ENCODE measurements at places on chromosomes 16 and 17.

GRCh38 chr17:75069783-75070182, 18.0 kb upstream of the SLC16A5 start:
- DNase-seq = peak; percentile 56

DNA sequence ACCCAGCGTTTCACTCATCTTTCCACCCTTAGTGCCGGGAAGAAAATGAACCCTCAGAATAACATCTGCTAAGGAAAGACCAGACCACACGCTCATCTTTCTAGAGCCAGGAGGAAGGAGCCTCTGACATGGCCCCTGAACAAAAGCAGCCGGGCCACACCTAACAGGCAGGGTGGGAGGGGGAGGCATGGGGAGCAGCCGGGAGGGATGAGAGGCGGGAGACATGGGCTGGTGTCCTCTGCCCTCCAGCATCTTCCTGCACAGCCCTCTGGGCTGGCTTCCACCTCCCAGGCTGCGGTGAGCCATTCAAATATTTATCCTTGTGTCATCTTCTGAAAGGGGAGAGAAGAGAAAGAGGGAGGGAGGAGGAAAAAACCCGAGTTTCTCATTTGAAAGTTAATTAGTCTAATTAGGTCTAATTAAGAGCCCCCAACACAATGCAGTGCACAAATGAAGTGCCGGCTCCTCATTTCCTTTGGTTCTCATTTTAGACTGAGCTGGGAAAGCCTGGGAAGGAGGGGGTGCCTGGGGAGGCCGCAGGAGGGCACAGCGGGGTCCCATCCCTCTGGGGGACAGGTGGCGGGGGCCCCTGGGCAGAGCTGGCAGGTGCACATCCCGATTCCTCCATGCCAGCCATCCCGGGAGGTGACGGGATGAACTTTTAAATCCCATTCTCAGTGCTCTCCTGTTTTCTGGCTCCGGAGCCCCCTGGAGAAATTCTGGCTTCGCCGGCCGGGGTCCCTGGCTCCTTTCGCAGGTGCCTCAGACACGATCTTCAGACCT, 90.5 kb downstream of the ENGASE start:
- DNase-seq = no peak

- peak; percentile 61 for DNase-seq
Observed at GRCh38 chr16:28974007-28974436, 556 bp upstream of the SPNS1 start.

- DNase-seq = peak; percentile 84
Observed at GRCh38 chr17:43468691-43469139, 15.1 kb upstream of the DHX8 start.

- DNase-seq = peak; percentile 8
Observed at GRCh38 chr16:25210758-25211157, 6.0 kb upstream of the AQP8 start.

DNA sequence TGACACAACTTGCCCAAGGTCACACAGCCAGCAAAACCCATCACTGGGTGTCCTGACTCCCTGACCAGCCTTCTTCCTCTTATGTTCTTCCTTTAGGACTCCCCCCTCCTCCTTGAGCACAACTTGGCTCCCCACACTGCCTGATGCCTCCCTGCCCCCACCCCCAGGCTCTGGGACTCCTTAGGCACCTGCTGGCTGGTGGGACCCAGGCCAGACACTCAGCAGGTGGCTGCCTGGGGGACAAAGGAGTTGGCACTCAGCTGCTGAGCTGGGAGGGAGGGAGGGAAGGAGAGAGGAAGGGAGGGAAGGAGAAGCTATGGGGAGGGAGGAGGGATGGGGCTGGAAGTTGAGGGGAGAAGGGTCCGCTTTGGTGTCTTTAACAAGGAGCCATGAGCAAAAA, 8.0 kb downstream of the SEZ6 start:
- DNase-seq = no peak

DNA sequence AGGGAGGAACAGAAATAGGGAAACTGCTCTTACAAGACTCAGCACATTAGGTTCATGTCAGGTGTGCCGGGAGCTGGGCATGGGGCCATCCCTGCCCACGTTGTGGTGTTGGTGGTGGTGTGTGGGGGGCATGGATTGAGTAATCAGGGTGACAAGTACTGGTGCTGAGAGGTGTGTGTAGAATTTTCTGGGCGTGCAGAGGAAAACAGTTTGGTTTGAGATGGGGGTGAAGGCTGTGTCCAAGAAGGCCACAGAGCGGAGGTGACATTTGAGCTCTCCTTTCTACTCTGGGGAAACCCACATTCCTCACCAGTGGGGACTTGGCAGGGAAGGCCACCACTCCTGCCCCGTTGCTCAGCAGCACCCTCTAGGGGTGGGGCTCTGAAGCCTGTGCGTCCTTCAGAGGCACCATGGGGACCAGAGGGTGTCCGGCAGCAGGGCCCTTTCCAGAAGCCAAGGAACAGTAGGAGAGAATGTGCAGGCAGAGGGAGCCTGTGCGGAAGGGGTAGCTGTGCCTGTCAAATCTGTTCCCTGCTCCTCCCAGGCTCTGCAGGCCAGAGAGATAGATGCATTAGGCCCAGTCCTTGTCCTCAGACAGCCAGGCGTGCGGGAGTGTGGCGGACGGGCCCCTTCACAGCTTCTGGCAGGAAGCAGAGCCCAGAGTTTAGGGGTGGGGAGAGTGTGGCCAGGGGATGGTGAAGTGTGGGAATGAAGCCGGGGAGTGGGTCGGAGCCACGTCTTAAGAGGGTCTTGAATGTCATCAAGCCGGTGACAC, 48.7 kb upstream of the GSE1 start:
- peak; percentile 17 for DNase-seq

DNA sequence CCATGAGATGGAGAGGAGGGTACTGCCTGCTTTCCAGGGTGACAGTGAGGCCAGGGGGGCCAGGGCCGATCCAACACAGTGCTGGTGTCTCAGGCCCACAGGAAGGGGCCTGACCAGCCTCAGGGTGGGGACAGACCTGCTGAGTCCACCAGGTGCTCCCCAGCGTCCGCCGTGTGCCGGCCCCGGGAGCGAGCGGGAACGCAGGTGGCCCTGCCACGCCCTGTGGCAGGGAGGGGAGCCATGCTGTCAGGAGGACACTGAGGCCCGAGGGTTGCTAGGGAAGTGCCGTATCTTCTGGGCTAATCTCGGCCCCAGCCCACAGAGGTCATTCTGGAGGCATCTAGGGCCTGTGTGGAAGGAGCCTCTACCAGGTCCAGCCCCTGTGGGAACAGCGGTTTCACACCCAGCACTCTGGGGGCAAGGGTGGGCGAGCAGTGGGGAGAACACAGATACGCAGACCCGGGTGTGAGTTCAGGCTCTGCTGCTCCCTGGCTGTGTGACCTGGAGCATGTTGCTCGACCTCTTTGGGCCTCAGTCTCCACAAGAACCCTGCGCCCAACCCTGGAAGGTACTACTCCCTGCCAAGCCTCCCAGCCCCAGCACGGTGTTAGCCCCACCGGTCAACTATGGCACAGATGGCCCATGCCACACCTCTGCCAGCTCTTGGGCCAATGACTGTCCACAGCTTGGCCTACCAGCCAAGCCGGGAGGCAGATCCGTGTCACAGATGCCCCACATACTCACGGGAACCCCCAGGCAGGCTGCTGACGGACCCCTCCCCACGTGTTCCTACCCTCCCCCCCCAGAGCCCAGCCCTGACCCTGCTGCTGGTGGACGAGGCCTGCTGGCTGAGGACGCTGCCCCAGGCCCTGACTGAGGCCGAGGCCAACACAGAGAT, 43.9 kb upstream of the ZC3H18 start:
- no peak for DNase-seq

DNA sequence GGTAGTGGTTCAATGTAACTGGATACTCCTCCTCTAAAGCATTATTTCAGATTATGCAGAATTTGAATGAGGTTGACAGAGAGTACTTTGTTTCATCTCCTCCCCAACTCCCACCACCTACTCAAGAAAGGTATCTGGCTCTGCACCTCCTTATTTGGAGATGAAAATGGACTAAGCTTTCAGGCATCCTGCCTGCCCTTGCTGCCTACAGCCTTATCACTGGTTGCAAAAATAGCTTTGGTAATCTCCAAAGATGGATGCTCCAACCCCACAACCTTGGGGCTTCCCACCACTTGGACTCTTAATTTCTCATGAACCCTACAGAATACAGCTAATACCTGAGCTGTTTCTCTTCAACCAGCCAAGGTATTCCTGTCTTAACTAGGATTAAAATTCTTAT, 45.3 kb upstream of the CORO6 start:
- no peak for DNase-seq

- DNase-seq = peak; percentile 54
Observed at GRCh38 chr16:590188-590814, 435 bp downstream of the RAB40C start.

DNA sequence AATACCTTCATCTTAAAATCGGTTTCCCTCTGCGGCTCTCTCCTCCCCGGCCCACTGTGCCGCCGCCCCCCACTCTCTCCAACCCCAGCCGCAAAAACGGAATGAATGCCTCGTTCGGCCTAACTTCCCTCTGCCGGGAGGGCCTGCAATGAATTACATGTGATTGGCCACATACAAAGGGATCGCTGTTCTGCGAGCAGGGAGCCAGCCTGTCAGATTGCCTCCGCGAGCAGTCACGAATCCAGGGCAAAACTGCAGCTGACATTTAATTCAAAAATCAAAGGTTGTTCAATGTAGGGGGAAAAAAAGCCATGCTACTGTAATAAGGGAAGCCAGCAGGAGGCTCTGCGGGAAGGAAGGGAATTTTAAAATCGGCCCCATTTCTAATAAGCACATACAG, 84.9 kb downstream of the TBC1D16 start:
- no peak for DNase-seq

DNA sequence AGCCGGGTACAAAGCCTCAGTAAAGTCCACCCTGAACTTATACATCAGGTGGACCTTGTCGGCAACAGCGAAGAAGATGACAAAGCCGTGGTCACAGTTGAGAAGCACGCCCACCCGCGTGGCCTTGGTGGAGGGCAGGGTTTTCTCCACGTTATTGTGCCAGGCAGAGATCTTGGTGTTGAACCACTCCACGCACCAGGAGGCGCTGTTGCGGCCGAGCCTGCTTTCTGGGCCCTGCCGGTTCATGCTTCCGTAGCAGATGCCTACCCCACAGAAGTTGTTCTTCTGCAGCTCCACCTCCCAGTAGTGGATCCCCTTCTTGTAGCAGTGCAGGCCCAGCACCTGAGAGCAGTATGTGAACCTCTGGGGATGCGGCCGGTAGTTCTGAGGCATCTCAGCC, 22.1 kb downstream of the TRIM25 start:
- no peak for DNase-seq

- no peak for DNase-seq
Observed at GRCh38 chr17:55420067-55420775, 1.4 kb downstream of the MMD start.

DNA sequence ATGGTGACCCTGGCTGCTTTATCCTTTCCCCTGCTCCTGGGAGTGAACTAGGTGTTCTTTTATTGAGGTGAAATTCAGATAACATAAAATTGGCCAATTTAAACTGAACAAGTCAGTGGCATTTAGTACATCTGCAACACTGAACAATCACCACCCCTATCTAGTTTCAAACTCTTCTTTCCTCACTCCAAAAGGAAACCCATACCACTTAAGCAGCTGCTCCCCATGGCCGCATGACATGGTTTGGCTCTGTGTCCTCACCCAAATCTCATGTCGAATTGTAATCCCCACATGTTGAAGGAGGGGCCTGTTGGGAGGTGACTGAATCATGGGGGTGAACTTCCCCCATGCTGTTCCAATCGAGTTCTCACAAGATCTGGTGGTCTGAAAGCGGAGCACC, 154.1 kb downstream of the STX8 start:
- no peak for DNase-seq

GRCh38 chr16:52976539-52977167, 76.0 kb downstream of the CHD9NB start:
- DNase-seq = peak; percentile 66

GRCh38 chr17:50100921-50101345, 5.8 kb downstream of the PDK2 start:
- DNase-seq = no peak

DNA sequence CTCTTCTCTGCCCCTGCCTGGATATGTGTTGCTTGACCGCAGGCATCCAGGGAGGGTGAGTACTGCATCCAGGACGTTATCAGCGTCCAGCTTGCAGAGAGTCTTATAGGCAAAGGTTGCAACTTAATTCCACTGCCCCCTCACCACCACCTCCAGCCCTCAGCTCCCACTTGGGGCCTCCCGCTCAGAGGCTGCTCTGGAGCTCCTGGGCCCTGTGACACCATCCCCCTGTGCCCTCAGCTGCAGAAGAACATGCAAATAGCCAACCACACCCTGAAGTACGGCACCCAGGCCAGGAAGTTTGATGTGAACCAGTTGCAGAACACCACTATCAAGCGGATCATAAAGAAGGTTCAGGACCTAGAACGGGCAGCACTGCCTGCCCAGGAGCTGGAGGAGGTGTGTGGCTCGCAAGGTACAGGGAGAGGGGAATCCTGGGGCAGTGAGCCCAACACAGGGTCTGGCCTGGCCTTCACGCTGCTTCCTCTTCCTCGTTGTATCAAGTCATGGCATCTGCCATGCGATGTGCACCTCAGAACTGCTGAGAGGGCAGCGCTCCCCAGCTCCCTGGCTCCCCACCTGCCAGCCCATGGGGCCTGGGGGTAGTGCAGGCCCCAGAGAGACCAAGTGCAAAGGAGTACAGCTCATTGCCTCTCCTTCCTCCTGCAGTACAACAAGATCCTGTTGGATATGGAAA, 9.6 kb downstream of the ACE start:
- DNase-seq = no peak

GRCh38 chr16:61182391-61182790, 853.8 kb downstream of the CDH8 start:
- DNase-seq = no peak

GRCh38 chr17:78996781-78997201, 12.8 kb downstream of the CANT1 start:
- no peak for DNase-seq

GRCh38 chr17:38885728-38886642, 16.1 kb downstream of the LASP1 start:
- no peak for DNase-seq

DNA sequence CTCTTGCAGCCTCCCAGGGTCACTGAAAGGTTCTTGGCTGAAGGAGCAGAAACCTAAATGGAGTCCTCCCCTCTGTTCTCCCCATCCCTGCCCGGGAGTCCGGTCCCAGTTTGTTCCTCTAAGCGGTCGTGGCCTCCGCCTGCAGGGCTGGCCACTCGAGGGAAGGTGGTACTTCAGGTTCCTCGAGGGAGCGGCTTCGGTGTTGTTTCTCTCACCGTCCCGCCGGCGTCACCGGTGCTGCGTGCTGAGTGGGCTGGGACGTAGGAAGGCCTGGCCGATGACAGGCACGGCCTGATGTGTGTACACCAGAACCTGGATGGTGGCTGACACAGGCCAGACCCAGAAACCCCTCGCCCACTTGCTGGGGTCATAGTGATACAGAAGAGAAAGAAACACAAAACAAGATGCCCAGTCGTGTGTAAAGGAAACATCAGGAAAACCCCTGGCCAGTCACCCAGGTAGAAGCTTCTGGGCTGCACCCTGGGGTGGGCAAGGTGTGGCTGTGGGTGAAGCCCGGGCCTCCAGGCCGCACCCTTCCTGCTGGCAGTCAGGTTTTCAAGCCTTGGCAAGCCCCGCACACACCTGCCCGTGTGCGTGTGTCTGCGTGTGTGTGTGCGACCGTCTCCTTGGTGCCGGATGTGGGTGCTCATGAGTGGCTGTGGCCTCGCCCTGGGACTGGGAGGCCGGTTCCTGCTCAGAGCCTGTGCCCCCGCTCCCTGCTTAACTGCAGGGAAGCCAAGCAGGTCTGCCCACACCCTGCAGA, 52.0 kb downstream of the BAIAP2 start:
- DNase-seq = peak; percentile 96
